ENCODE measurements at places on chromosomes 2 and 18. TPM values are rescaled to one million over a fixed set of nuclear protein-coding genes. Genes with fewer than 3 reads are reported as not detected.

MTCL1 gene
- polyA plus RNA-seq = 29.1 TPM

CELF4 gene
- polyA plus RNA-seq = 0.76 TPM

DNA sequence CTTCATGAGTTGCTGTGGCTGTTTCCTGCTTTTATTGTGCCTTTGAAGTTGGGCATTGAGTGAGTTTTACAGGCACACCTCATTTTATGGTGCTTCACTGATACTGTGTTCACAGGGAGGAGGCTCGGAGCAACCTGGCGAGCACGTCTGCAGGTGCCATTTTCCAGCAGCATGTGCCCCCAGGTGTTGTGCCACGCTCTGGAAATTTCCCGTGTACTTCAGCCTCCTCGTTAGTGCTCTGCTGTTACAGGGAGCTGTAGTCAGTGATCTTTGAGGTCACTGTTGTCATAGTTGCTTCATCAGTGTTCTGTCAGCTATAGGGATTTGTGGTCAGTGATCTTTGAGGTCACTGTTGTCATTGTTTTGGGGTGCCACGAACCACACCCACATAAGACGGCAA is 20.1 kb downstream of the CTDP1 start:
- no peak for DNase-seq

- no peak for DNase-seq
Observed at GRCh38 chr2:44843641-44844310, 97.7 kb upstream of the SIX3 start.

DNA sequence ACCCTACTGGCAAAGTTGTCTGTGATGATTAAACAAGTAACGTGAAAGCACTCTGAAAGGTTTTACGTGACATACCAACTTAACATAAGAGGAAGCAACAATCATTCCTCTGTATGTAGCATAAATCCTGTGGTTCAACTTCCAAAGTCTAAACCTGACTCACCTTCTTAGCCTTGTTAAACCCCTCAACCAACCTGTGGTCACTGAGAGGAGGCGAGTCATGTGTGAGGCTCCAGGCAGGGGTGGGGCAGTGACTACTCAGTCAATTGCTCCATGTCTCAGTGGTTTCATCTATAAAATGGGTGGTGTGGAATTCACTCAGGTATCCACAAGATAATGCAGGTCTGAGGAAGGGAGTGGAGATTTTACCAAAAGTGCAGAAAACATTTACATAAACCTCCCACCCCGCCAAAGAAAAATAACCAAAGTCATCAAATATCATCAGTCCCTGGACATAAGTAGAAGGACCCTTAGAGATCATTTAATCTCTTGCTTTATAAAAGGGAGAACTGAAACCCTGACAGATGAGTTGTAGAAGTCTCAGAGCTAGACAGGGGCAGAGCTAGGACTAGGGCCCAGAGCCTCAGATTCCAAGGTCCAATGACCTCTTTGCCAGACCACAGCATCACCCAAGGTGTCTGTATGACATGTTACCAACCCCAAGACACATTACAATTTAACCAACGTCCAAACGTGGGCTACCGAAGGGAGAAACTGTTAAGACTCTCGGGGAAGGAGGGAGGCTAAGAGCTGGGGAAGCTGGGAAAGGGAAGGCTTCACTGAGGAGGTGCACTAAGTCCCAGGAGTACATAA is 3.7 kb upstream of the PCBP1 start:
- DNase-seq = no peak

Measured in muscle of arm (tissue), 14 donors.